ENCODE measurements at places on chromosomes 6 and 20.

GRCh38 chr20:2421247-2421646 is 40.5 kb downstream of the TGM6 start:
- DNase-seq = no peak

DNA sequence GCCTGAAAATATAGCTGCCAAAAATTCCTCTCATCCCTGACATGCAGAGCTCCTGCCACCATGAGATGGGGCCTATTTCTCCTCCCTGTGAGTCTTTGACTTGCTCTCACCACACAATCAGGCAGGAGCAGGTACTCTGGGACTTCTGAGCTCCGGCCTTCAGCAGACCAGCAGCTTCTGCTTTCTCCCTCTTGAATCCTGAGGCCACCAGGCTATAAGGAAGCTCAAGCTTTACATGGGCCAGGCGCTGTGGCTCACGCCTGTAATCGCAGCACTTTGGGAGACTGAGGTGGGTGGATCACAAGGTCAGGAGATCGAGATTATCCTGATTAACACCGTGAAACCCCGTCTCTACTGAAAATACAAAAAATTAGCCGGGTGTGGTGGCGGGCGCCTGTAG is 238.7 kb upstream of the RREB1 start:
- DNase-seq = no peak

DNA sequence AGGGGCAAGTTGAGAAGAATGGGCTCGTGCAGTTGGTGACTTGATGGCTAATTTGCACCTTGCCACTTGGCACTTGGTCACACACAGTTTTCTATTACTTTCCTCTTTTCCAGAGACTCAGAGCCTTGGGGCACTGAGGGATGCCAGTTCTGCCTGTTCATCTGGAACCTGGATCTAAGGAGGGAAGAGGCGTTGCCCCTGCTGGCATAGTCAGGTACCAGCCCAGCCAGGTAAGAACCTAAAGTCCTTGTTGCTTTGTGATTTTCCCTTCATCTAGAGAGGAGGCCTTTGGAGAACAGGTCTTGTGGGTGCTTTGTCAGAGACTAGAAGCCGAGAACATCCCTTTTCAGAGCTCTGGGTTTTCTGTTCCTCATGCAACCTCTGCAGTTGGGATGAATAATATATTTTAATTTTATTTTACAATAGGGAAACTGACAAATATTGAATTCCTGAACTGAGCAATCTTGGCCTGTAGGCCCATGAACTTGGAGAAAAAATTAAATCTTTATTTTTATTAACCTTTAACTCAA is 11.4 kb downstream of the SYTL3 start:
- no peak for DNase-seq

DNA sequence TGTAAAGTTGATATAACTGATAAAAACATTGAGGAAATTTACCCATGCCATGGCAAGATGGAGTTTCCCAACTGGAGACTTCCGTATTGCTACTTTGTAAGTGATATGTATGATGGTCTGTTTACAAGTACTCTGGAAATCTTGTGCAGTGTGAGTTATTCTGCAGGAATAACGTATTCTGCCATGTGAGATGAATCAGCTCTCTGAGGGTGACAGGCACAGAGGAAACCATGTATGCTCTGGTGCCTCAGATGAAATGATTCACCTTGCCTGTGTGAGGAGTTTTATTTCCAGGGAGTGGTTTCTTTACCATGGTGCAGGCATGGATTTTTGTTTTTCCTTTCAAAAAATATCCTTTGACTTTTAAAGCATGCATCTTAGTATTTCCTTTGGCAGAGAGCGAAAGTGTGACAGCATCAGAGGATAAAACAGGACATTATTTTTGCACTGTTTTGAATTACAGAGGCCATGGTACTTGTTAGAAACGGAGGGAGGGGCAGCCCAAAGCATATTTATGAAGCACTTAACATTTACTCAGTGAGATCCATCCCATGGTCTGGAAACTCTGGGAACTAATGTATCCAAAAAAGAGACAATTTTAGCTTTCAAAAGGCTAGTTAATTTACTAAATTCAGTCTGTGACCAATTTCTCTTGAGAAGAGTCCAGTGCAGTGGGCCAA is 36.0 kb upstream of the MTRF1L start:
- DNase-seq = no peak

GRCh38 chr6:140427842-140428241 is 1053.4 kb upstream of the CITED2 start:
- DNase-seq = no peak

GRCh38 chr20:5675103-5676091 is 74.8 kb upstream of the SHLD1 start:
- DNase-seq = no peak

All from urothelium cell line (cell line).